Right lobe of liver (tissue), 6 donors: ENCODE measurements at places on chromosomes 6 and 20. TPM values are rescaled to one million over a fixed set of nuclear protein-coding genes. Genes with fewer than 3 reads are reported as not detected.

MTFR2 gene
- total RNA-seq, result not detected

WASF1 gene
- 3.9 TPM for total RNA-seq

RSPH4A gene
- not detected for total RNA-seq

FAM184A gene
- total RNA-seq, result 2.9 TPM
